ENCODE measurements at places on chromosomes 1 and 21. TPM values are rescaled to one million over a fixed set of nuclear protein-coding genes. Genes with fewer than 3 reads are reported as not detected.
A peak's percentile ranks its signal among the peaks of the same experiment; 100 is the strongest.

The AIRE gene
- 0.16 TPM for total RNA-seq

The SIKE1 gene
- 75.3 TPM for total RNA-seq

The CD53 gene
- total RNA-seq = 169 TPM

The SLC26A9 gene
- total RNA-seq = not detected

The KCND3 gene
- 0.05 TPM for total RNA-seq

The CASQ1 gene
- total RNA-seq = not detected

The MPL gene
- not detected for total RNA-seq

The NPPB gene
- not detected for total RNA-seq

- no peak overlapping the region for H3K4me3 ChIP-seq
- H3K27ac ChIP-seq = peak overlapping the region; percentile 54
- no peaks in the 10 kb centered on the region for H3K27me3 ChIP-seq
- H3K36me3 ChIP-seq = no peaks in the 10 kb centered on the region
Measured at GRCh38 chr1:222420633-222421032, 127.3 kb downstream of the HHIPL2 start.

GRCh38 chr1:226569879-226570547 is 21.4 kb downstream of the STUM start:
- peak; percentile 11 for DNase-seq
- H3K36me3 ChIP-seq = no peaks in the 10 kb centered on the region
- no peak overlapping the region for H3K27ac ChIP-seq
- no peak overlapping the region for H3K4me3 ChIP-seq
- no peaks in the 10 kb centered on the region for H3K27me3 ChIP-seq

- no peak overlapping the region for H3K4me3 ChIP-seq
- H3K36me3 ChIP-seq = no peaks in the 10 kb centered on the region
- no peak for DNase-seq
- H3K4me1 ChIP-seq = peaks cover 10% of the 10 kb centered on the region
Measured at GRCh38 chr1:39666772-39667171, 5.1 kb downstream of the NT5C1A start.

- H3K27ac ChIP-seq = no peak overlapping the region
- H3K4me3 ChIP-seq = no peak overlapping the region
- no peaks in the 10 kb centered on the region for H3K36me3 ChIP-seq
- peaks cover 37% of the 10 kb centered on the region for H3K27me3 ChIP-seq
- H3K4me1 ChIP-seq = no peaks in the 10 kb centered on the region
Measured at GRCh38 chr1:47703156-47703825, 265.4 kb downstream of the FOXD2 start.

DNA sequence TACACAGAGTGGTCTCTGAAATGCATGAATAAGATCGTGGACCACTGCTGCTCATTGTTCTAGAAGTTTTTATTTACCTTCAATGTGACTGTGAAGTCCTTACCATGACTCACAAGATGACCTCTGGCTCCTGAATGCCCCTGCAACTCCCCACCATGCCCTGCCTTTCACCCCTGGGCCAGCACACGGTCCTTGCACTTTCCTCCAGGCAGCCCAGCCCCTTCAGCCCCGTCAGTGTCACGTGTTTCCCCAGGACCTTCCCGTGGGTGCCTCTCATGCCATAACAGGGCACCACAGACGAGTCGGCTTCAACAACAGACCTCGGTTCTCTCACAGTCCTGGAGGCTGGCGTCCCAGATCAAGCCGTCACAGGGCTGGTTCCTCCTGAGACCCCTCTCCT is 62.1 kb downstream of the B3GALT5 start:
- H3K27me3 ChIP-seq = no peaks in the 10 kb centered on the region
- no peaks in the 10 kb centered on the region for H3K36me3 ChIP-seq
- DNase-seq = no peak
- H3K4me1 ChIP-seq = no peaks in the 10 kb centered on the region
- H3K4me3 ChIP-seq = no peak overlapping the region
- no peak overlapping the region for H3K27ac ChIP-seq

DNA sequence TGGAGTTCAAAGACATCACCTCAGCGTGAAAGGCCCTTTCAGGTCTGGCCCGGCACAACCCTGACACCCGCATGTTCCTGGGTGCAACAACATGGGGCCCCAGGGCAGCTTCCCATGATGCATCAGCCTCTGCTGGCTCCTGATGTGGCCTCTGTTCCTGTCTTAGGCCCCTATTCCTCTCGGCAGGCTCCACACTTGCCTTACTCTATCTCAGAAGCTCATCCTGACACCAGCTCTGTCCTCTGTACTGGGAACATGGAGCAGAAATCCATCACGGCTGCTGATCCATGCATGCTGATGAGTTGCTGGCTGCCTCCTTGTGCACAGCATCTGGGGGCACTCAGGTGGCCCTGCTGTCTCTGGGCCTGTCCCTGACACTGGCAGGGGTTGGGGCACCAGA is 74.6 kb downstream of the ADARB1 start:
- H3K36me3 ChIP-seq = peaks cover 11% of the 10 kb centered on the region
- H3K4me3 ChIP-seq = no peak overlapping the region
- H3K27me3 ChIP-seq = no peaks in the 10 kb centered on the region
- no peak overlapping the region for H3K27ac ChIP-seq

DNA sequence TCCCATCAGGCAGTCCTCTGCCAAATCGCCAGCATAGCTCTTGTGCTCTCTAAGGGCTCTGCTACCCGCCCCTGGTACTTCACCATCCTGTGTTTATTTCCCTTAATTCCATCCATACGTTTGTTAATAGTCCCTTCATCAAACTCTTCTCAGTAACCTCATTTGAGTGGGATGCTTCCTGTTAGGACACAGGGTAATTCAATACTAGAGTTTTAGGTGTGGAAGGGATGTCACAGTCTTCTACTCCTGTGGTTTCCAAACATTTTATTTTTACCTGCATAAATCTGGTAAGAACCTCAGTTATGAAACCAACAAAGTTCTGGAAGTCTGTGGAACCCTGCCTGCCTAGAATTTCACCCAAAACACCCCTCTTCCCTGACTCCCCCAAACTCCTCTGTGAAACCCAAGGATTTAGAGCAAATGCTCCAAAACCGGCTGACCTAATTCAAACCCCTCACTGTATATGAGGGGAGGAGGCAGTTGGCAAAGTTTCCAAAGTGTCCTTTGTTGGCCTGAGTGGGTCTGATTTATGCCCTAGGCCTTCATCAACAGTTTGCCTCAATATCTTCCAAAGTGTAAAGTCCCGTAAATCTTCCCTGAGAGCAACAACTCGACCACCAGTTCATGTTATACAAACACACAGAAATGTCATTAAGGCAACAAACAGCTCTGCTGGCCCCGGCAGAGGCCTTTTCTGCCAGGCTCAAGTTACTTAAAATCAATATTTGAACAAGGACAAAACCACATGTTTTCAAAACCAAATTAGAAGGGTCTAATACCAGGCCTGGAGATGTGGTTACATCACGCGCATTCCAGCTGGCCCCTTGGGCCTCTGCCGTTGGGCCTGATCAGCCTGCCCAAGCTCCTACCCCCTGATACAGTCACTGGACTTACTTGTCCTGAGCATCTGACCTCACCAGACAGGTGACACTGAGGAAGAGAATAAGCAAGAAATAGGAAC is 82.4 kb upstream of the FGGY start:
- no peak overlapping the region for H3K4me3 ChIP-seq
- H3K36me3 ChIP-seq = no peaks in the 10 kb centered on the region
- no peak overlapping the region for H3K27ac ChIP-seq
- no peaks in the 10 kb centered on the region for H3K4me1 ChIP-seq
- DNase-seq = no peak

DNA sequence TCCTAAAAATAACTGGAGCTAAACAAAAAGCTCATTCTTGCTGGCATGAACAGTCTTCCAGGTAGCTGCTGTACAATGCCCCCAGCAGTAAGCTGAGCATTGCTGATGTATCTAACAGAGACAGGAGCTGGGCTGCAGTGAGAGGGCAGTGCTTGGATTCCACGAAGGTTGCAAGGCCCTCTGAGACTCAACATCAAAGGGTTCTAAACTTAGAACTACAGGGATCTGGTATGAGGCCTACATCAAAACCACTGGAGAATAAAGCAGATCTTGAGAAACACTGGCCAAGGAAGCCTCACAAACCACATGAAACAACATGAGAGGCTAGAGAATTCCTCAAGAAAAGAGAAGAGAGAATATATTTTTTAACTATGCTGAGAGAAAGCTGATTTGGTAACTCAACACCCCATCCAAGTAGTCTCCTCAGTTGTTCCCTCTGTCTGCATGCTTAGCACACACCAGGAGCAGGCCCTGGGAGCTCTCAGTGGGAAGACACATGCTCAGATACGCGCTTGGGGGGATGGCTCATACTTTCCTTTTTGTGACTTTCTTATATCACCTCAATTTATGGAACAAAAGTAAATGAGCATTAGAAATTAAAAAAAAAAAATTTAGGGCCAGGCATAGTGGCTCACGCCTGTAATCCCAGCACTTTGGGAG is 27.7 kb downstream of the DSTYK start:
- H3K4me3 ChIP-seq = no peak overlapping the region
- H3K27me3 ChIP-seq = no peaks in the 10 kb centered on the region
- DNase-seq = no peak
- H3K4me1 ChIP-seq = peaks cover 13% of the 10 kb centered on the region
- H3K36me3 ChIP-seq = peaks cover 30% of the 10 kb centered on the region

- no peaks in the 10 kb centered on the region for H3K4me1 ChIP-seq
- no peaks in the 10 kb centered on the region for H3K36me3 ChIP-seq
- no peak overlapping the region for H3K27ac ChIP-seq
- DNase-seq = no peak
- peaks cover 10% of the 10 kb centered on the region for H3K27me3 ChIP-seq
- H3K4me3 ChIP-seq = no peak overlapping the region
Measured at GRCh38 chr1:2943686-2944260, 77.5 kb upstream of the ACTRT2 start.

DNA sequence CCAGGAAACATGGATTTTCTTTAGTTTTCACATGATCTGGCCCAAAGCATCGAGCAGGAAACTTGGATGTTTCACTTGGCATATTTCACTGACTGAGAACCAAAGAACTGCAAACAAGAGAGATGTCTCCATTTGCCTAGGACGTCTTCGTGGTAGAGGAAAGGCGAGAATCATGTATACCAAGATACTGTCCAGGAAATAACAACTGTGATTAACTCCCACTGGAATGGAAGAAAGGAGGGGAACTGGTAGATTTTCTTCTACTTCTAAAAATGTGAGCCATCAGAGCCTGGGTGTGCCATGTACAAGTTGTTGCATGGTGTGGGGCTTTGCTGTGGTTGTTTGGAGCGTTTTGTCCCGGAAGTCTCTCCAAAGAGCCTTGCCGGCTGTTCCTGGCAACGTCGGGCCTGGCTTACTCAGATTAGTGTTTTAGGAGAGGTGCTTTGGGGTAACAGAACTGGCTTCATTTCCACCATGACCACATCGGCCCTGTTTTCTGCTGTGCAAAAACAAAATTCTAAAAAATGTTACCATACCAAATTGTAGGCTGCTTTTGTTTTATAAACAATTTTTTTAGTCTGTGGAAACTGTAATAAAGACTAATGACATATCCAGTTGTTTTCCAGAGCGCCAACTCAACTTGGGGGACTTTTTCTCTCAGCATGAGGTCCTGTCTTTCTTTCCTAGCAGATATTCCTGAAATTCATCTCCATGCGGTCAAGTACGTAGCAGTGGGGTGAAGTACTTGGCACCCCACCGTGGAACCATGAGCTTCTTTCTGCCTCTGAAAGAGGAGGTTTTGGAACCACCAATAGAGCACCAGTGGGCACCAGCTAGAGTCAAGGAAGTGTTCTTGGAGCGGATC is 118.3 kb downstream of the TM2D1 start:
- no peaks in the 10 kb centered on the region for H3K4me1 ChIP-seq
- no peaks in the 10 kb centered on the region for H3K36me3 ChIP-seq
- H3K27ac ChIP-seq = no peak overlapping the region
- no peak for DNase-seq

DNA sequence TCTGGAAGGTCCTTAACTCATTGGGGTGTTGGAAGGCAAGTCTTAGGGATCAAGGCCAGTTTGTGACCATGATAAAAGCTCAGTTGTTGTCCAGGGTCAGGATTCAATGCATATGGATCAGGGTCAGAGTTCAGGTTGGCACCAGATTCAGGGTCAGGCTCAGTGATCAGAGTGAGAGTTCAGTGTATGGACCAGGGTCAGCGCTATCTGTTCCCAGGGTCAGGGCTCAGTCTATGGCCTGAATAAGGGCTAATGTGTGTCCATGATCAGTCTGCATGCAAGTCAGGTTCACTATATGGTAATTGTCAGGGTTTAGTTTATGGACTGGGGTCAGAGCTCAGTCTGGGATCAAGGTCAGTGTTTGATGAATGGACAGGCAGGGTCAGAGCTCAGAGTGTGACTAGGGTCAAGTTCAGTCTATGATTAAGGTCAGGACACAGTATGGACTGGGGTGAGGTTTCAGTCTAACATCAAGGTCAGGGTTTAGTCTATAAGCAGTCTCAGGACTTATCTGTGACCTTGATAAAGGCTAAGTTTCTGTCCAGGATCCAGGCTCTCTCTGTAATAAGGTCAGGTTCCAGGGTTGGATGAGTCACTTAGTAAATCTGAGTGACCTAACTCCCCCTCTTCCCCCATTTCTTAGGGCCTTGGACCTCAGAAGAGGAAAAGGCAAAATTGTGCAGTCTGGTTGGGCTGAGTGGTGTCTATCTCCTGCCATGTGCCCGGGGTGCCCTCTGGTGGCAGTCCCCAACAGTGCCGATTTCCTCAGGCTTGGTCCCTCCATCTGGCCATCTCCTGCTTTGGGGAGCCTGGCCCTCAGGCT is 23.8 kb downstream of the KNCN start:
- H3K27ac ChIP-seq = no peak overlapping the region
- peaks cover 6% of the 10 kb centered on the region for H3K27me3 ChIP-seq
- H3K4me1 ChIP-seq = peaks cover 5% of the 10 kb centered on the region
- no peaks in the 10 kb centered on the region for H3K36me3 ChIP-seq
- peak; percentile 63 for DNase-seq

DNA sequence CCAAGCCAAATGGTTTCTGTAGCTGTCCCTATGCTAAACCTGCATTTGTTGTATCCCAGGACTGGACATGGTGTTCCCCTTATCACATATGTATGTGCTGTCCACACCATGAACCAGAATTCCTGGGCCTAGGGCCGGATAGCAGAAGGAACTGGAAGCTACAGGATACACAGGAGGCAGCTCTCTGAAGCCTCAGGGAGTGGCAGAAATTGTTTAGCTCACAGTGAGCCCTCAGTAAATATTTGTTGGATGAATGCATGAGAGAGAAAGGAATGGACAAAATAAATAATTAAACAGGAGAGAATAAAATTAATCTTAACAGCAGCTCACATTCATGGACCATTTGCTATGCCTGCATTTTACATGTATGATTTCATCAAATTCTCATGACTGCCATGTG is 2.1 kb downstream of the NIPAL3 start:
- no peaks in the 10 kb centered on the region for H3K27me3 ChIP-seq
- H3K4me3 ChIP-seq = no peak overlapping the region
- H3K36me3 ChIP-seq = peaks cover 39% of the 10 kb centered on the region
- DNase-seq = no peak
- no peak overlapping the region for H3K27ac ChIP-seq
- peaks cover 61% of the 10 kb centered on the region for H3K4me1 ChIP-seq

DNA sequence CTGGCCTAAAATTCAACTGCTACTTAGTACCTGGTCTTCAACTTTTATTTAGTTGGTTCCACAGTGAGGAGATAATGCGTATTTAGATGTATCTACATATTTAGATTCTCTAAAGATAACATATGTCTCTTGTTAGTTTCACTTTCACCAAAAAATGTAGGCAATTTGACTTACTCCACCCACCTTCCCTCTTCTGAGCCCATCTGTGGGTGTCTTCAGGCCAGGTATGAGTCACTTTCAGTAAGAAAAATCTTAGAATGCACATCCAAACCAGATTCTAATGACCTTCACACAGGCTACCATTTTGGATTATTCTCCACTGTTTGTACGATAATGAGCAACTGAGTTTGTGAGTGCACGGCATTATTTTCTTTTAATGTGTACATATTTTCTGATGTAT is 501.7 kb downstream of the NEGR1 start:
- no peaks in the 10 kb centered on the region for H3K4me1 ChIP-seq
- H3K36me3 ChIP-seq = no peaks in the 10 kb centered on the region
- no peak overlapping the region for H3K27ac ChIP-seq
- no peaks in the 10 kb centered on the region for H3K27me3 ChIP-seq

All from CD4-positive, alpha-beta T cell (primary cell).